ENCODE measurements at places on chromosomes 1 and 21. TPM values are rescaled to one million over a fixed set of nuclear protein-coding genes. Genes with fewer than 3 reads are reported as not detected.

RAB25 gene
- total RNA-seq, result not detected

COL16A1 gene
- total RNA-seq, result 14.2 TPM

COL18A1 gene
- total RNA-seq, result 56.4 TPM

ANKRD65 gene
- total RNA-seq, result under 0.01 TPM

ADARB1 gene
- 6.1 TPM for total RNA-seq

TMOD4 gene
- total RNA-seq, result not detected

UROD gene
- 148 TPM for total RNA-seq

SMG7 gene
- 22.0 TPM for total RNA-seq

SPATA21 gene
- total RNA-seq, result not detected

PLEKHG5 gene
- total RNA-seq, result 16.9 TPM

SPATA45 gene
- total RNA-seq, result 1.1 TPM

FYB2 gene
- not detected for total RNA-seq

OR2W3 gene
- total RNA-seq, result 0.58 TPM

SPRR2E gene
- total RNA-seq, result not detected

PGLYRP4 gene
- total RNA-seq, result not detected

YRDC gene
- total RNA-seq, result 12.1 TPM

SESN2 gene
- 14.0 TPM for total RNA-seq

LRRC7 gene
- under 0.01 TPM for total RNA-seq

SLC35F3 gene
- total RNA-seq, result not detected

C1orf53 gene
- total RNA-seq, result 10.1 TPM

CFAP126 gene
- total RNA-seq, result not detected
